ENCODE measurements at places on chromosomes 5 and 9.

DNA sequence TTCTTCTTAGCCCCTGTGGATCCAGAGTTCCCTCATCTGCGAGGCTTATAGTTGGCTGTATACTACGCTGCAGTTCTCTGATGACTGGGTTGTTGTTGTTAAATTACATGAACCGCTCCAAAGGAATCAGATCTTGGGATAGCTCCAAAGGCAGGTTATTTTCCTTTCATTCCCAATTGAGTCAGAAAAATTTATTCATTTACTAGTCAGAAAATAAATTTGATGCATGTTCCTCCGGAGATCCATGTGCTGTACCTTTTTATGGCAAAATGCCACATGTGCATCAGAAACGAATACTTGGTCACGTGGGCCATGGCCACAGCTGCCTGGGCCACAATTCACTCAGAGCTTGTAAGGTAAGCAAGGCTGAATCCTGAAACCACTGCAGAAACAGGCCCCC is 304.0 kb downstream of the NR2F1-AS1 start:
- no peak for DNase-seq

GRCh38 chr9:101443364-101443771 is 7.8 kb upstream of the ALDOB start:
- no peak for DNase-seq

GRCh38 chr9:121246821-121247561 is 21.0 kb upstream of the GSN start:
- DNase-seq: no peak

- no peak for DNase-seq
Observed at GRCh38 chr5:102863058-102863457, 108.0 kb downstream of the PAM start.

DNA sequence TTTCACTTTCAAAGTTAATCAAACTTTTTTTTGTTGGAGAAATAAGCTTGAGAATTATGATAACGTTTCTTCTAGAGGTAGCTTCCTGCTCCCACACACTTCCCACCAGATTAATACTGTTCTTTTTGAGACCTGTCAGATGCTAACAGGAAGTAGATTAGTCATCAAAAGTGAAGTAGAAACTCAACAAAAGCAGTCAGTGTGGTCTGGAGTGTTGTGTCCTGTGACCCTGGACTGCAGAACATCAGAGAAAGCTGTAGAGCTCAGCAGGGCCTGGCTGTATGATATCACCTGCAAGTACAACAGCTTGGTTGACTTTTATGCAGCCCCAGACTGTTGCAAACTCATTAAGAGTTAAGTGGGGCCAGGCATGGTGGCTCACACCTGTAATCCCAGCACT is 495.7 kb upstream of the CYLC2 start:
- no peak for DNase-seq

- DNase-seq: no peak
Observed at GRCh38 chr5:14428302-14429081, 153.1 kb upstream of the OTULINL start.

GRCh38 chr9:83312537-83312936 is 225.7 kb downstream of the FRMD3 start:
- no peak for DNase-seq

GRCh38 chr9:93161786-93162562 is 22.0 kb upstream of the WNK2 start:
- DNase-seq: no peak

DNA sequence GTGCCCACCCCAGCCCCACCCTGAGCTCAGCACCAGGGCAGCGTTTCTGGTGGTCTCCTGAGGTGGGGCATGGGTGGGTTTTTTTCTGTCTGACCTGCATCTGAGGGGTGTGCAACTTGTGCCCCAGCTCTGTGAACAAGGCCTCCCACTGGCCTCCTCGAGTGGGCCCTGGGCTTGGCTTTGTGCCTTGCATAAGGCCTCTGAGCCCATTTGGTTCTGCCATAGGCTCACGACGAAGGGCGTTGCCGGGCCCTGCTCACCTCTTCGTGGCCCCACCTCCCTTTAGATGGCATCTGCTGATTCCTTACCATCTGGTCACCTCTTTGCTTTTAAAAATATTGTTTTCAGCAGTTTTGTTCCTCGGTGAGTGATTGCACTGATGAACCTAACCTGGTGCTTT is 127.1 kb upstream of the COL5A1 start:
- DNase-seq: no peak

DNA sequence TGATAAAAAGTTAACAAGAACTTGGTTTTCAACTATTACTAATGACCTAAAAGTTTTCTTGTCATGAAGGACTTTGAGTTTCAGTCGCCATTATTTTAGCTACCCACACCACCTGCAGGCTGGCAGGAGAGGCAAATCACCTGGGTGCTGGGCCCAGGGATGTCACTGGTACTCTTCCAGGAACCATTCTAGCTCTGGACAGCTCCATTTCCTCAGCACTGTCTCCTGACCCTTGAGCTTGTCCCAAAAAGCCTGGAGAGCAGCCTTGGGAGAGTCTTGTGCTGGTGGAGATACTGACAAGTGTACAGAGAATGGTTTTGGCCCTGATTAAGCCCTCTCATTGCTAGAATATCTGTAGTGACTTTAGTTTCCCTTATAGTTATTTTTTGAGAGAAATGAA is 1924.1 kb upstream of the WWC1 start:
- no peak for DNase-seq

DNA sequence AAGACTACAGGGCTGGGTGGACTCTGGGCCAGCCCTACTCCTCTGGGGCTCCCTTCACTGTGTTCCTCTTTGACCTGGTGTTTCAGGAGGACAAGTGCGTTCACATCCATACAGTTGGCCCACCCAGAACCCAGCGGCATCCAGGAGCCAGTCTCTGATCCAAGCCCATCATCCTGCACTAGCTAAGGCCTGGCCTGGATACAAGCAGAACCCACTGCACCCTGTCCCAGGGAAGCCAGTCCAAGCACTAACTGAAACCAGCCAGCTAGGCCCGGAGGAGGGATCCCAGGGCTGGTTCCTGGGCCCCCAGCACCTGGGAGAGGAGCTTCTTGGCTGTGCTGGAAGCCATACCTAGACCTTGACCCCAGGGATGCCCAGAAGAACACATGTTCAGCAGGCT is 4.1 kb upstream of the GBGT1 start:
- no peak for DNase-seq

- DNase-seq: no peak
Observed at GRCh38 chr5:92969781-92970237, 611.2 kb downstream of the NR2F1-AS1 start.

- DNase-seq: no peak
Observed at GRCh38 chr9:105676351-105676923, 14.2 kb downstream of the TAL2 start.

- DNase-seq: no peak
Observed at GRCh38 chr9:129756191-129756590, 3.3 kb upstream of the PTGES start.

- no peak for DNase-seq
Observed at GRCh38 chr9:15155826-15156225, 151.2 kb downstream of the TTC39B start.

- DNase-seq: no peak
Observed at GRCh38 chr9:37992924-37993349, 76.1 kb downstream of the SHB start.

DNA sequence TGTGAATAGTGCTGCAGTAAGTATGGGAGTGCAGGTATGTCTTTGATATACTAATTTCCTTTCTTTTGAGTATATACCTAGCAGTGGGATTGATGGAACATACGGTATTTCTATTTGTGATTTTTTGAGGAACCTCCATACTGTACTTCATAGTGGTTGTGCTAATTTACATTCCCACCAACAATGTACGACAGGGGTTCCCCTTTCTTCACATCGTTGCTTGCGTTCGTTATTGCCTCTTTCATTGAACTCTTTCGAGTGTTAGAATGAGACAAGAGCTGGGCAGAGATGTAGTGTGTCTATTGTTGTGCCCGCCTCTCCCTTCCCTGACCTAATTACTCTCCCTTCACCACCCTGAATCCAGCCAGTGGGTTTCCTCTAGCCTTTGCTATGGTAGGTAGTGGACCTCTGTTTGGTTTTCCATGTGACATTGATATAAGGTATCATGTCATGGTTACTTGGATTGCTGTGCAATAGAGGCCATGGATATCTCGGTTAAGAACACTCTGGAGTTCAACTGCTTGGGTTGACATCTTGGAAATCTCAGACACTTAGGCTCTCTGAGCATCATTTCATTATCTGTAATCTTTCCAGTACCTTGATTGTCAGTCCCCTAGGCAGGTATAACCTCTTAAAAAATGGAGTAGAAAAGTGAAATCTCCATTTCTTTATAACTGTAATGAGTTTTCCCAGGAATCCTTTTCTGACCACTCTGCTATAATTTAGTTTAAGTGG is 19.5 kb downstream of the AOPEP start:
- DNase-seq: no peak

DNA sequence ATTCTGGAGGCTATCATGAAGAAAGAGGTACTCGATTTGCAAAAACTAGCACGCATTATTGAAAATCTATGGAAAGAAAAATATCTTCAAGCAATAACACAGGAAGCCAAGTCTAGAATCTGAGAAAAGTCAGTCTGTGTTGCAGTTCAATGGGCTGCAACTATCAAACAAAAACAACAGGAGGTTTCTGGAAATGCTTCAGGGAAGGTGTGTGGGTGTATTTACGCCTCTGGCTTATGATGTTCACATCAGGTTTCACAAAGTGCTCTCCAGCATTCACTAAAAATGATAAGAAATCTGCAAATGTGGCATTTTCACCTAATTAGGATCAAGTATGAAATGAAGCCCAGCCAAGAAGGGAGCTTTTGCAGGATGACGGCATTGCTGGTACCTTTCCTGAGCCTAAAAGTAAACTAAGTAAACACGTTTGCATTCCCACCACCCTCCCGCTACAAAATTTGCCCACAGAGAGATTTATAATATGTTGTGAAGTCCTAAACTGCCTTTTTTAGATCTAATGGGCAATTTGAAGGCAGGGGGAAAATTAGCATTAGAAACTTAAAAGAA is 146.4 kb downstream of the GABRB2 start:
- DNase-seq: no peak

GRCh38 chr5:100423330-100423729 is 111.8 kb upstream of the FAM174A start:
- DNase-seq: no peak
